Ecto neural progenitor cell (in vitro differentiated cells): ENCODE measurements at places on chromosomes 1 and 21.
A peak's percentile ranks its signal among the peaks of the same experiment; 100 is the strongest.

GRCh38 chr1:167849666-167850065 lies 64.3 kb downstream of the ADCY10 start:
- no peak for DNase-seq

- DNase-seq = peak; percentile 91
Measured at GRCh38 chr1:43549921-43550597, 19.4 kb downstream of the PTPRF start.

GRCh38 chr1:209176866-209177430 lies 406.6 kb upstream of the CAMK1G start:
- no peak for DNase-seq

GRCh38 chr1:31837451-31838158 lies 21.8 kb upstream of the SPOCD1 start:
- DNase-seq = no peak

GRCh38 chr1:1364266-1364665 lies 5.9 kb upstream of the MXRA8 start:
- no peak for DNase-seq

DNA sequence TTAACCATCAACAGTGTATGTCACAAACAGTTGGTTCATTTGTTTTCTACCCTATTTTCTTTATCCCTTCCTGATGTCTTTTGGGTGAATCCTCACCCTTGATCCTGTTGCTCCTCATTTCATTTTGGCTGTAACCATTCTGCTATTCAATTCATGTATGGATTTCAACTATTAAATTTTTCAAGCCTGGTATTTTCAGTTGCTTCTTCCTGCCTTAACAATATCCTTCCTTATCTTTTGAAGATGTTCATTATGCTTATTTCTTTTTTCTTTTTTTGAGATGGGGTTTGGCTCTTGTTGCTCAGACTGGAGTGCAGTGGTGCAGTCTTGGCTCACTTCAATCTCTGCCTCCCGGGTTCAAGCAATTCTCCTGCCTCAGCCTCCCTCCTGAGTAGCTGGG lies 2.8 kb upstream of the RNU5D-1 start:
- no peak for DNase-seq

- no peak for DNase-seq
Measured at GRCh38 chr1:238639861-238640260, 746.5 kb upstream of the CHRM3 start.

GRCh38 chr21:27403011-27403410 lies 436.1 kb upstream of the ADAMTS5 start:
- no peak for DNase-seq

- peak; percentile 17 for DNase-seq
Measured at GRCh38 chr1:153532181-153532580, 3.6 kb downstream of the S100A6 start.

DNA sequence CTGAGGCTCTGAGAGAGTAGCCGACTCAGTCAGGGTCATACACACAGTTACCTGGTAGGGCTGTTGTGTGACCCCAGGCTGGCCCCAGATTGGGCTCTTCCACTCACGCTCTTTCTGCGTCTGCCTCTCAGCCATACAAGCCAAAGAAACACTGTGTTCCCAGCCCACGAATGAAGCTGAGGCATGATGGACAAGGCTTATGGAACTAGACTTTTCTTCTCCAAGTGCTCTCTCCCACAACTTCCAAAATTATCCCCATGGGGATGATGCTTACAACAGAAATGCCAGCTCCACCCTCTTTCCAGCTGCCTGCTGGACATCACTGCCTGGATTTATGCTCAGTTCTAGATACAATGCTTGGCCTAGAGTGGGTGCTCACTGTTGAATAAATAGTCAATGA lies 102.8 kb upstream of the JUN start:
- DNase-seq = no peak

DNA sequence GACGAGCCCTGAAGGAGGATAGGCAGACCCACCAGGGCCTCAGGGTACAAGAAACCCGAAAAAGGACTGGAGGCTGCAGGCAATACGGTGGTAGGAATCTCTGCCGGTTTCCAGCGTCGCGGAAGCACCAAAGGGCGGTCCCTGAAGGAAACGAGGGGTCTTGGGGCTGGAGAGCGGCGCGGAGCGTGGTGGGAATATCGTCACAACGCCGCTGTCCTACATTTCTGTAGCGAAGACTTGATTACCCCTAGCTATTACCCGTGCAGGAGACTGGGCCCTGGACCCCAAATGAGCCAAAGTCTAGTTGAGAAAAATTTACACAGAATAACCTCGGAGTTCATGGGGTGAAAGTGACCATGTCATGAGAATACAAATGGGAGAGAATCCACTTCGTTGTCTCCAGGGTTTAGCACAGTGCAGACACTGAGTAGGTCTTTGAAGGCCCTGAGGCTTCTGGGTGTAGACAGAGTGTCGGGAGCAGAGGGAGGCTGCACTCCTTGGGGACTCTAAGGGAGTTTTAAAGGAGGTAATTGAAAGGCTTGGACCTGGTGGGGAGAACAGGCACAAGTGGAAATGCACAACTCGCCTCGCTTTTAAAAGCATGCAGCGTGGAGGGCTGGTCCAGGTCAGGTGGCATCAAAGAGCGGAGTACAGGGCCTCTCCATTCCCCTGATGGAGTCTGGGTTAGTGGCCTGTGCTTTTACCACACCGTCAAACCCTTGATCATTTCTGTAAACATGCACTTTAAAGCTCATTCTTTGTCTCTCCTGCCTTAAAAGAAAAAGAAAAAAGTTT lies 1.5 kb downstream of the ATP1A1 start:
- no peak for DNase-seq

DNA sequence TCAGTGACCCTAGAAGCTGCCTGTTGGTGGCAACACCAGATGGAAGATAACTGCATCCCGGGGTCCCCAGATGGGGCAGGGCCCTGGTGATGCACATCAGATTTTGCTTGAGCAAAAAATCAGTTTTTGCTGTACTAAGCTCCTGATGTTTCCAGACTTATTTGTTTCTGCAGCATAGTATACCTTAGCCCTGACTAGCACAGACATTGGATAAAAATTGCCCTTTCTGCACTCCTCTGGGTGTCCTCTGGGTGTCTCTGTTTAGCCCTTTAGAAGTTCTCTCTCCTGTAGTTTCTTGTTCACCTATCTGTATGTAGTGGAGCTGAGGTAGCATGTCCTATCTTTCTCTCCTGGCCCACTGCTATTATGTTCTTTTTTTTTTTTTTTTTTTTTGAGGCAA lies 30.3 kb upstream of the PLA2G2C start:
- DNase-seq = no peak

DNA sequence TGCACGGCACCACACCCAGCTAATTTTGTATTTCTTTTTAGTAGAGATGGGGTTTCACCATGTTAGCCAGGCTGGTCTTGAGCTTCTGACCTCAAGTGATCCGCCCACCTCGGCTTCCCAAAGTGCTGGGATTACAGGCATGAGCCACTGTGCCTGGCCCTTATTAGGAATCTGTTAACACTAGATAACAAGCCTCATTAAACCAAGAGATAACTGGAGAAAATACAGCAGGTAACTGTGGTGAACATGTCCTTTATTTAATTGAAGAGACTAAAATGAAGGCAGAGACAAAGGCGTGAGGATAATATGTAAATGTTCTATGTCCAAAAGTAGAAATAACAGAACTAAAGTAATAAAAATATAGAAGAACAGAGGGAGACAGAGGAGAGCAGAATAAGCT lies 71.8 kb upstream of the DNAJC6 start:
- DNase-seq = no peak
